Thoracic aorta (tissue), 2 donors: ENCODE measurements at places on chromosomes 7 and 10. TPM values are rescaled to one million over a fixed set of nuclear protein-coding genes. Genes with fewer than 3 reads are reported as not detected.

The PLEKHS1 gene
- total RNA-seq = 0.14 TPM

The C10orf95 gene
- not detected for total RNA-seq

The C10orf62 gene
- 1.2 TPM for total RNA-seq

The GPR37 gene
- 2.8 TPM for total RNA-seq

The STYXL1 gene
- total RNA-seq = 14.6 TPM

The RELN gene
- 0.49 TPM for total RNA-seq

The CCZ1 gene
- total RNA-seq = 44.7 TPM

GRCh38 chr10:88063861-88064557 lies 200.6 kb downstream of the PTEN start:
- DNase-seq = no peak
- H3K4me1 ChIP-seq = peaks cover 37% of the 10 kb centered on the region
- no peaks in the 10 kb centered on the region for H3K27me3 ChIP-seq
- H3K27ac ChIP-seq = peak overlapping the region; percentile 89

DNA sequence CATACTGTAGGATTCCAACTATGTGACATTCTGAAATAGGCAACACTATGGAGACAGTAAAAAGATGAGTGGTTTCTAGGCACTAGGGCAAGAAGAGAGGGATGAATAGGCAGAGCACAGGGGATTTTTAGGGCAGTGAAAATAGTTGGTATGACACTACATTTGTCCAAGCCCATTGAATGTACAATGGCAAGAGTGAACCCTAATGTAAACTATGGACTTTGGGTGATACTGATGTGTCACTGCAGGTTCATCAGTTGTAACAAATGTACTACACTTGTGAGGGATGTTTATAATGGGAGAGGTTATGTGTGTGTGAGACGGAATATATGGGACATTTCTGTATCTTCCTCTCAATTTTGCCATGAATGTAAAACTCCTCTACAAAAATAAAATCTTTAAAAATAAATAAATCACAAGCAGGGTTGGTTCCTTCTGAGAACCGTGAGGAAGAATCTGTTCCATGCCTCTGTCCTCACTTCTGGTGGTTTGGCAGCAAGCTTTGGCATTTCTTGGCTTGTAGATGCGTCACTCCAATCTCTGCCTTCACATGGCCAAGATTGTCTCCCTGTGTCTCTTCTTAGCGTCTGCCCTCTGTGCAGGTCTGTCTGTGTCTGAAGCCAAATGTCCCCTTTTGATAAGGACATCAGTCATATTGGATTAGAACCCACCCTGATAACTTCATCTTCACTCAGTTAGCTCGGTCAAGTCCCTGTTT lies 83.1 kb upstream of the AGBL3 start:
- H3K27ac ChIP-seq = peak overlapping the region; percentile 44
- H3K27me3 ChIP-seq = no peaks in the 10 kb centered on the region
- no peaks in the 10 kb centered on the region for H3K36me3 ChIP-seq
- no peak for DNase-seq
- H3K4me3 ChIP-seq = no peak overlapping the region

DNA sequence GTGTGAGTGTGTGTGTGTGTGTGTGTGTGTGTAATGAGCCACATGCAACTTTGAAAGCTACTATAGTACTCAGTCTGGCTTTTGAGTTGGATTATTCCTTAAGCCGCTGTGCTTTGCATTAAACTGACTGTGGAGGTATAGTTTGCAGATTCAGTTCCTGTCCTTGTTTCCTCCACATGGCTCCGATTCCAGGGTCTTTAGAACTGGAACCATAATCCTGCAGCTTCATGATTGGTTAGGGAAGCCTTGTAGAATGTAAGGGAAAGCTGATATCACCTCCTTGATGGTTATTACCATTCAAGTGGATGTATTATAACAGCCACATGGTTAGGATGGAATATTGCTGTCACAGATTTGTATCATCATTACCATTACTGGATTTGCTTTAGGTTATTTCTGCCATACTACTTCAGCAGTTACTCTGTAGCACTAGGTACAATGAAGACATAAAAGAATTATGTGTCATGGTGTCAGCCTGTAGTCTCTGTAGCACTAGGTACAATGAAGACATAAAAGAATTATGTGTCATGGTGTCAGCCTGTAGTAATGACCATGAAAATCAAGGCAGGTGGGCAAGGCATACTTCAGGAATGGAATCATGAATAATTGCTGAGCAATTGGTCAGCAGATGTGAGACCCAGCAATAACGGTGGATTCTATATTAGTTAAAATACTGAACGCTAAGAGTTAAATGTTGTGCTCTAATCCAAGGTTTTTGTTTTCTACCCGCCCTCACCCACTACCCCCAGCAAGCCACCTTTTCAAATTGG lies 275.1 kb upstream of the FZD1 start:
- no peak overlapping the region for H3K27ac ChIP-seq
- no peaks in the 10 kb centered on the region for H3K36me3 ChIP-seq
- no peak for DNase-seq
- H3K4me3 ChIP-seq = no peak overlapping the region
- H3K27me3 ChIP-seq = no peaks in the 10 kb centered on the region

DNA sequence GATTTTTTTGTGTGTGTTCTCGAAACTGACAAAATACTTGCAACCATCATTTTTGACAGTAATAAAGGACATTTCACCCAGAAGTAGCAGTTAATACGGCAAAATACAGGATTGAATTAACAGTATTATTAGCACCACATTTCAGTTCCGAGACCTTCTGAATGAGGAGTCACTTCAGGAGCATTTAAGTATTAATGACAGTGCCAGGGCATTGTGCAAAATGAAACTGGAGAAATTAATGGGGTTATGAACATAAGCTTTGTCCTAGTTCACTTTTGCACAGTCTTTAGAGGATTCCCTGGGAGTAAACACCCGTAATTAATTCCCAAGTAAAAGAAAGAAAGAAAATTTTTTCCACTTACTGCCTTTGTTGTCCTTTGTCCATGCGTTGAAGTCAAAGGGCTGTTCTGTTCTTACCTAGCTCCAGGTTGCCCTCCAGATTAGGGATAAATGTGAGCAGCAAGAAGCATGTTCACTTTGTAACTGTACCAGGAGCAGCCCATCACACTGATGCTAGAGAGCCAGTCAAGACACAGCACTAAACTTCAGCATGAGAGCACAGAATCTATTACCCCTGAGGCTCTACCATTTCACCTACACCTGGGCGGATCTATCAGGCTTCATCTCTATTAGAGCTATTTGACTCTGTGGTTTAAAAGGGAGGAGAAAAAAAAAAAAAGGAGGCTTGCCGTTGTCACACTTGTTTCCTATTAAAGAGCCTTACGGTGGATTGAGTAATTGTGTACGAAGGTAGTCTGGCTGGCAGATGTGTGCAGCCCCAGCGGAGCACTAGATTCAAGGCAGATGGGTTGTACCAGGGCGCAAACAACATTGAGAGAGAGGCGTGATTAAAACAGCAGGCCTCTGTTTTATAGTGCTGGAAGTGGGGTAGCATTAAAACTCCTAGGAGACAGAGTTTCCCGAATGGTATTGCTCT lies 297.8 kb upstream of the SEMA3A start:
- no peaks in the 10 kb centered on the region for H3K36me3 ChIP-seq
- H3K27ac ChIP-seq = no peak overlapping the region
- no peak for DNase-seq
- no peaks in the 10 kb centered on the region for H3K4me1 ChIP-seq

- H3K36me3 ChIP-seq = peaks cover 3% of the 10 kb centered on the region
- H3K4me3 ChIP-seq = no peak overlapping the region
- peaks cover 53% of the 10 kb centered on the region for H3K4me1 ChIP-seq
- no peak for DNase-seq
These were observed 33.5 kb downstream of the FAM204A start for GRCh38 chr10:118308664-118309063.

DNA sequence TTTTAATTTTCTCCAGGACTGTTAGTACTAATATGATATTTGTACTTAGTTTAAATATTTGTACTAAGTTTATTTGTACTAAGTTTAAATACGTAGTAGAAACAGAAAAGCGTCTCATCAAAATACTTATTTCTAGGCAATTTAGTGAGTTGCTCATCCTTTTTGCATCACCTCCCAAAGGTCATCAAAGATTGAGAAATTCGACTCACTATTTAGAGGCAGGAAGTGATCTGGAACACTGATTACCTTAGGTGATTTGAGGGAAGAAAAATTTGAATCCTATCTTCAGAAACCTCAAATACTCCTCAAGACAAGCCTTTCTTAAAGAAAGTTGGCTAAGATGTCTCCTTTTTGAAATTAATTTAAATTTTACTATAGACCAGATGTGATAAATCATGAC lies 14.5 kb downstream of the WNT16 start:
- H3K27ac ChIP-seq = no peak overlapping the region
- no peaks in the 10 kb centered on the region for H3K36me3 ChIP-seq
- H3K4me3 ChIP-seq = no peak overlapping the region
- H3K4me1 ChIP-seq = no peaks in the 10 kb centered on the region

DNA sequence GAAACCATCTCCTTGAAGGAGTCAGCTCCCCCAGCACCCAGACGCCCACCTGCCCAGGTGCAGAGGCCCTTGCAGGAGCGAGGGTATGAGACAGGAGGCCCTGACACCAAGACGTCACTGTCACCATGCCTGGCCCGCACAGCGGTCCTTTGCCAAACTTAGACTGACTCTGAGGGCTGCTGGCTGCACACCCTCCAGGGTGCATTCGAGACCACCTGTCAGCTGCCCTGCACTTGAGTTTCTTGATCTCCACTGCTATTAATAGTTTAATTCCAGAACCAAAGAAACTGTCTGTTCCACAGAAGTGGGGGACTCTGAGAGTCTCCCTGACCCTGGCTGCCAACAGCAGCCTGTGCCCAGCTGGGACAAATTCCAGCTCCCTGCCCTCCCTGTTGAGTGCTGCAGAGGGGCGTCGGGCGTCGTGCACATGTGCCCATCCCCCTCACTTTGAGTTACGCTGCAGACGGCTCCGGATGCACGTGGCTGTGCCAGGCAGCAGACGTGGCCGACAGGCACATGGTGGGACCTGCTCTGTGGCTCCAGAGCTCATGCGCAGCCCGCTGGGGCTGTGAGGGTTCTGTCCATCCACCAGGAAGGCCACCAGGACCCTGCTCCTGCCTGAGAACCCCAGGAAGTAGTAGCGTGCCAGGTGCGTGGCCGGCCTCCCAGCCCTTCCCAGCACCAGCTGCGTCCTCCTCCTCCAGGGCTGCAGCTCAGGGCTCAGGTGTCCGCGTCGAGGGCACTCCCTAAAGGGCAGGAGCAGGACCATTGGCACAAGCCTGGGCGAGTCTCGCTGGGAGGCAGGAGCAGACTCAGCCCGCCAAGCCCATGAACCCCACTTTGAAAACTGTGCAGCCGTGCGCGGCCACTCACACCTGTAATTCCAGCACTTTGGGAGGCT lies 24.8 kb downstream of the ELFN1 start:
- no peaks in the 10 kb centered on the region for H3K36me3 ChIP-seq
- no peak for DNase-seq
- no peaks in the 10 kb centered on the region for H3K27me3 ChIP-seq
- no peak overlapping the region for H3K27ac ChIP-seq

- H3K36me3 ChIP-seq = no peaks in the 10 kb centered on the region
- H3K27ac ChIP-seq = no peak overlapping the region
- H3K4me3 ChIP-seq = no peak overlapping the region
- peaks cover 20% of the 10 kb centered on the region for H3K4me1 ChIP-seq
- no peaks in the 10 kb centered on the region for H3K27me3 ChIP-seq
These were observed 754.8 kb downstream of the KCNMA1 start for GRCh38 chr10:76882796-76883195.
